ENCODE measurements at places on chromosomes 1 and 21. TPM values are rescaled to one million over a fixed set of nuclear protein-coding genes. Genes with fewer than 3 reads are reported as not detected.

SHISAL2A gene
- total RNA-seq, result 1.9 TPM

FCRL1 gene
- not detected for total RNA-seq

- DNase-seq, result no peak
Measured at GRCh38 chr1:19731311-19731821, 66.7 kb downstream of the HTR6 start.

XCL2 gene
- not detected for total RNA-seq

DNA sequence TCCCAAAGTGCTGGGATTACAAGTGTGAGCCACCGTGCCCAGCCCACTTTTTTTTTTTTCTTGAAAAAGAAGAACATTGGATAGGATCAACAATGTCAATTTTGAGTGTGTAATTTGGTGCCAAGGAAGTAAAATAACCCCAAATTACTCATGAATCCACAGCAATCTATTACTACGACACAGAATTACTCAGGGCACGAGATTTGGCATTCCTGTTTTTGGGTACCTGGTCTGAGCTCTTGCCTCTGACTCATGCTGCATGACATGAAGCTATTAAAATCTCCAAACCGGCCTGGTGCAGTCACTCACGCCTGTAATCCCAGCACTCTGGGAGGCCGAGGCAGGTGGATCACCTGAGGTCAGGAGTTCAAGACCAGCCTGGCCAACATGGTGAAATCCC, 10.4 kb downstream of the RNF19B start:
- no peak for DNase-seq

GRCh38 chr1:42392255-42392654, 11.7 kb downstream of the RIMKLA start:
- DNase-seq, result no peak

- no peak for DNase-seq
Measured at GRCh38 chr1:111221276-111221632, 6.3 kb upstream of the CHI3L2 start.

GRCh38 chr1:153202006-153202405, 1.2 kb upstream of the LELP1 start:
- no peak for DNase-seq

DNA sequence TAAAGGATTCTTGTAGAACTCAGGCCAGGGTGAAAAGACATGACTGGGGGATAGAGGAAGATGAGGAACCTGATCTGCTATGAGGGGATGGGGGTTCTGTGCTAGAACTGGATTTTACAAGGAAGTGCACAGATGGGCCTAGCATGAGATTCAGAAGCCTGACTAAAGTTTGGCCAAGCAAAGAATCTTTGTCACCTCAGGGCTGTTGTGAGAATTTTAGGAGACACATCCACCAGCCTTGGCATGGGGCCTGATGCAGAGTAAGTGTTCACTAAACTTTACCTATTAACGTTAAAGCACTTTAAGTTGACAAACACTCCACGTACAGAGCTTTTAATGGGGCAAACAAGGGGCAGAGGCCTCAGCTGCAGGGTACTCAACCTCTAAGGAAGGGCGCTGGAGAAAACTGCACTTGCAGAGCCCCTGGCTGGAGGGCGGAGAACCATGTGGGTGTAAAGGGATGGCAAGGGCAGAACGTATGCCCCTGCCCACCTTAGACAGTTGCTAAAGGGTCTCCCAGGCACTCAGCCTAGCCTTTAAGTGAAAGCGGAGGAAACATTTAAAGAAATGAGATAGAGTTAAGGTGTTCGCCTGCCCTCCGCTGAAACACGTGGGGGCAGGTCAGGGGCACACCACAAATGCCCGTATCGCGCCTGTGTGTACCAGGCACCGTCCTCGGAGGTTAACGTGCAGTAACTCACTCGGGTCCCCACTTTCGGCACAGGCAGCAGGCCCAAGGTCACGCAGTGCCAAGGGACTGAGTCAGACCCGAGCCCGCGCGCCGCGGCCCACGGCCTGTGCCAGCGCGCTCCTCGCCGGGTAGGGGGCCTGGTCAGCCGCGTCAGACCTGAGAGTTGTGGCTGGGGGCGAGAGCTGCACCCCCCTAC, 990 bp upstream of the MRPS6 start:
- peak; percentile 14 for DNase-seq

DNA sequence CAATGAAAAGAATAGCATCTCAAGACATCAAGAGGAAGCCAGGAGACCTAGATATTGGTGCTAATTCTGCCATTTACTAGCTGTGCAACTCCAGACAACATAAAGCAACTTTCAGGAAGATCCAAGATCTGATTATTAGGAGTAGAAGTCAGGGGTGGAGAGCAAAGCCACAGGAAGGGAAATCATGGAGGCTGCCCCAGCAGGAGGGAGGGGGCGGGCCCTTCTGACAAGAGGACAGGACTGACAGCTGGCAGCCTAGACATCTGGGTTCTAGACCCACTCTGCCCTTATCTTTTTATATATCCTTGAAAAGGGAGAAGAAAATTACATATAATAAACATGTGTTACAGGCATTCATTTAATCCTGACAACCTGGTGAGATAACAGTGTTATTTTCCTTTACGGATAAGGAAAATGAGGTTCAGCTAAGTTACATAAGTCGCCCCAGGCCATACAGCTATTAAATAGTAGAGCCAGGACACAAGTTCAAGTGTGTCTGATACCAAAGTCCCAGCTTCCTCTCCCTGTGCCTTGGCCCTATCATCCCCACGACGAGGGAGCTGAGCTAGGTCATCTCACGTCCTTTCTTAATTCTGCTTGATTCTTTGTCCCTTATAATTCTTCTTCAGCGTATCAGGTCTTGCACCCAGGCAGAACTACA, 46.6 kb downstream of the ARHGEF11 start:
- DNase-seq, result no peak

GRCh38 chr21:15063814-15064575, 805 bp downstream of the NRIP1 start:
- DNase-seq, result peak; percentile 22

MPL gene
- 1.7 TPM for total RNA-seq

GRCh38 chr1:69058454-69058853, 509.3 kb upstream of the LRRC7 start:
- DNase-seq, result no peak

DTL gene
- not detected for total RNA-seq

GRCh38 chr1:113041569-113042284, 31.3 kb upstream of the LRIG2 start:
- no peak for DNase-seq

DNA sequence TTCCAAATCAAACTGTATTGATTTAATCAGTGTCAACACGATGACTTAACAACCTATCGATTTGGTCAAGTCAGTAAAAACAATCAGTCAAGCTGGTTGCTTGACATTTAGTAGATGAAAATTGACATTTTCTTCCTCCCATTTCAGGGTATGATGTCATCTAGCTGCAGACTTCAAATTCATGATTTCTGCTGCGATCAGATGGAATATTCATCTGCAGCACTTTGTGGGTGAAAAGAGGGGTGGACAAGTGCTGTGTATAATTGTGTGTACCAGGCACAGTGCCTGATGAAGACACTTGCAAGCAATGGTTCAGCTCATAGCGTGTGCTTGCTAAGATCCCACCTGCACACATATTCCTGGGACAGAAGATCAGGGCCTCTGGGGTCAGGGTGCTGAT, 479.8 kb downstream of the DISC1 start:
- no peak for DNase-seq

JAM2 gene
- total RNA-seq, result 20.4 TPM

DNA sequence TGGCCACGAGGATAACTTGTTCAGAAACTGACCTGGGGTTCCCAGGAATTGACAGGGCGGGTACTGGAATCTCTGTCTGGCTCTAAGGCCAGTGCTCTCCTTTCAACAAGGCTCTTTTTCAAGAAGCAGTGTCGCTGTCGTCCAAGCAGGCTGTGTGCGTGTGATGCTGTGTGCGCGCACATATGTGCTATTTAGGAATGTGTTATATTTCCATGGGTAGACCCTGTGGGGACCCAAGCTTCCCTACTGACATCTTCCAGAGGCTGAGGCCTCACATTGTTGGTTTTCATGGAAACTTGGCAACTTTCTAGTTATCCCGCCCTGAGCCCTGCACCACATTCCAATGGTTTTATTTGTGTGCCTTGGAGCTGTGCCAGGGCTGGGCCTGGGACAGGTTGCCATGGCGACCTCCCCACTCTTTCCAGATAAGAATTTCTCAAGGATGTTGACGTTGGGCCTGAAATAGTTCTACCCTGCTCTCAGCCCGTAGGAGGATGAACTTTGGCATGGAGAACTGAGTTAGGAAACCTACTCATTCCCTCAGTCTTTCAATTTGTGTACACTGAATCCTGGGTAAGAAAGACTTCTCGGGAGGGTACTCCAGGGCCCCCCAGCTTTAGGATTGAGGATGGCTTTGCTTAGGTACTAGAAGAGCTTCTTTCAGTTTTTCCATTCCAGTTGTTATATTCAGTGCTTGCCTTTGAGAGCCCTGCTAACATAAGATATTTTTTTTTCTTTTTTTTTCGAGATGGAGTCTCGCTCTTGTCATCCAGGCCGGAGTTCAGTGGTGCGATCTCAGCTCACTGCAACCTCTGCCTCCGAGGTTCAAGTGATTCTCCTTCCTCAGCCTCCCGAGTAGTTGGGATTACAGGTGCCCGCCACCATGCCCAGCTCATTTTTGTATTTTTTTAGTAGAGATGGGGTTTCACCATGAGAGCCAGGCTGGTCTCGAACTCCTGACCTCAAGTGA, 38.8 kb upstream of the SRSF10 start:
- peak; percentile 99 for DNase-seq

- DNase-seq, result no peak
Measured at GRCh38 chr1:47325528-47325927, 8.1 kb upstream of the CMPK1 start.

GCSAML gene
- not detected for total RNA-seq

GRCh38 chr1:41492341-41492848, 7.9 kb upstream of the EDN2 start:
- no peak for DNase-seq

TMPRSS2 gene
- total RNA-seq, result not detected

SPRR4 gene
- not detected for total RNA-seq

GRCh38 chr1:232179896-232180778, 449.8 kb downstream of the SIPA1L2 start:
- DNase-seq, result no peak

All from tibial nerve (tissue), 4 donors.